PC-3 (cell line): ENCODE measurements at places on chromosomes 7 and 10.

DNA sequence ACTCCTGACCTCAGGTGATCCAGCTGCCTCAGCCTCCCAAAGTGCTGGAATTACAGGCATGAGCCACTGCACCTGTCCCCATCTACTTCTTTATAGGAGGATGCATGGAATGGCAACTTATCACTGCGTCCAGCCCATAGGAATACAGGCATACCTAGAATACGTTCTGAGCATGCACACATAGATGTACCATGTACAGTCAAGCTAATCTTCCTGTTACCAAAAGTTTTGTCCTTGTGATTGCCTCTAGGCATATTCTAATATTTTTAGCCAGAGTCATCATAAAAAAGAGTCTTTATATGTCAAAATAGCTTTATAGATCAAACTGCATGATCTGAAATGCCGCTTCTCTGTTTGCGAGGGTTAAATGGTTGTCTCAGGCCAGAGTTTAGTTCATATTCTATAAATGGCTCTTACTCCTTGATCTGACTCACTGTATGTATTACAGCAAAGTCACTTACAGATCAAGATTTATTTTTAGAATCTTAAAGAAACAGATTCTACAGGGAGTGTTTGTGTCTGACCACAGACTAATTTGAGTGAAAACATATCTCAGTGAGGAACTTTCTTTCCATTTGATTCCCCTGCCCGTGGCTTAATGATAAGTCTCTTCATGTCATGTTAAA is 210.9 kb downstream of the CREB5 start:
- DNase-seq, result peak; percentile 40

DNA sequence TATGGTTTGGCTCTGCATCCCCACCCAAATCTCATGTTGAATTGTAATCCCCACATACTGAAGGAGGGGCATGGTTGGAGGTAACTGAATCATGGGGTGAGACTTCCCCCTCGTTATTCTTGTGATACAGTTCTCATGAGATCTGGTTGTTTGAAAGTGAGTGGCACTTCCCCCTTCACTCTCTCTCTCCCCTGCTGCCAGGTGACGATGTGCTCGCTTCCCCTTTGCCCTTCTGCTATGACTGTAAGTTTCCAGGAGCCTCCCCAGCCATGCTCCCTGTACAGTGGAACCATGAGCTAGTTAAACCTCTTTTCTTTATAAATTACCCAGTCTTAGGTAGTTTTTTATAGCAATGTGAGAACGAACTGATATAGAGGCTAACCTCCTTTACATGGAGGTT is 16.6 kb downstream of the PLPP4 start:
- DNase-seq, result no peak

DNA sequence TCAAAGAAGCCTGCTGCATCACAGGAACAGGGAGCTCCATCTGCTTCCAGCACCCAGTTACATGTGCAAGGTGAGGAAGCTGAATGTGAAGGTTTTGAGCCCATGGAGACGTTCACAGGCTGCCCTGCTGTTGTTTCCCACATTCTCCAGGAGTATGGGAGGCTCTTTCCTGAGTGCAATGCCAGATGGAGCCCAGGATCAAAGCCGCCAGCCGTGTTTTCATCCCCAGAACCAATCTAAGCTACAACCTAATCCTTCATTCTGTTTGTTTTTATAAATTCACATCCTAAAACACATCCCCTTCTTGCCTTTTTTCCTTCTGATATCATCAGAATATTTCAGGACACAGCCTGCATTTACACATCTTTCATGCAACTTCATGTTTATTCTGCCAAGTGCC is 98.9 kb upstream of the PRR15 start:
- DNase-seq, result no peak

DNA sequence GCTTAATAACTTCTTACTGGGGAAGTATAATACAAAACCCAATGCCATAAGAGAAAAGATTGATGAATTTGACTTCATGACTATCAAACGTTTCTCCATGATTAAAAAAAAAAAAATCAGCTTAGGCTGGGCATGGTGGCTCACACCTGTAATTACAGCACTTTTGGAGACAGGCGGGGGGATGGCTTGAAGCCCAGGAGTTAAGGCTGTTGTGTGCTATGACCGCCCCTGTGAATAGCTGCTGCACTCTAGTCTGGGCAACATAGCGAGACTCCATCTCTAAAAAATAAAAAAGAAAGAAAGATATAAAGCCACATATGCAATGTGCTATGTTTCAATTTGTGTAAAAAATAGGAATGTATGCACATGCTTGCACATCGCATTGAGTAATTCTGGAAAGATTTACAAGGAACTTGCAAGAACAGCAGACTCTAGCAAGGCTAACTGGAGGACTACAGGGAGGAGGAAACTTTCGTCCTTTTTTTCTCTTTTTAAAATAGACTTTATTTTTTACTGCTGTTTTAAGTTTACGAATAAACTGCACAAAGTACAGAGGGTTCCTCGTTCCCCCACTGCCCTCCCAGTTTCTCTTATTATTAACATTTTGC is 10.3 kb upstream of the RARRES2 start:
- no peak for DNase-seq

DNA sequence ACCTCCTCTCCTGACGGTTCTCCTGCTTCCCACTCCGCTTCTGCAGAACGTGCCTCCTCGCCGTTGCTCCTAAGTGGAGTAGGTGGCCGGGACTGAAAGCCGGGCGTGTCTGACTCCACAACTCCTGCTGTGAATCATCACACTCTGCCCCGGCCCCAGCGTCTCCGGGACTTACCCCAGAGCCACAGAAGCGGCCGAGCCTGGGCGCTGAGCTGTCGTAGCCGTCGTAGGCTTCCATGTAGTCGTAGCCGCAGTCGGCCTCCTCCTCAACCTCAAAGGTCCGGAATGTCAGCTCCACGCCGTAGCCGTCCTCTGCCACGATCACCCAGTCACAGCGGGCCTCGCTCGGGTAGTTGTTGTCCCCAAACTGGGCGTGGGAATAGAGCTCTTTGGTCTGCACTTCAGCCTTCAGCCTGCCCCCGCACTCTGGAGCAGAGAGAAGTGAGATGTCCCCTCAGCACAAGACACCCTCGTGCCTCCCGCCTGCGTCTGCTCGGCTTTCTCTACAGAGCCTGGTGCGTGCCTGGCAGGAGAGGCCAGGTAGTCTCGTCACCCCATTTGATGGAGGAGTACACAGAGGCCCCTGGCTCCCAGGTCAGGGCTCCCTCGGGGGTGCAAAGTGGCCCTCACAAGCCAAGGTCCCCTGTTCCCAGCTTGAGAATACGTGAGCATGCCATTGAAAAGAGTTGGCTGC is 11.2 kb upstream of the OPALIN start:
- peak; percentile 60 for DNase-seq

GRCh38 chr7:29095631-29096445 is 50.5 kb downstream of the CPVL start:
- no peak for DNase-seq

DNA sequence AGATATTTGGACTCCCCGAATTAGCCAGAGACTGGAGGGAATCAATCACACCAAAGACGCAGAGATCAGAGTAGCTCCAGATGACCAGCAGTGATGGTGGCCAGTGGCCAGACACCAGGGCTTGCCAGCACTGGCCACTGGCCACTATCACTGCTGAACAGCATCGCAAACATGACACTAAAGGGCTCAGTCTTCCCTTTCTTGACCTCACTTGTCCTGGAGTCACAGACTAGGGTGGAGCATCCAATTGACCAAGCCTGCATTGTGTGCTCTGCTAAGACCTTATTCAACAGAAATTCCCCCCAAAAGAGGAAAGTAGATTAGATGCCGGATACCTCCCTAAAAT is 234.7 kb downstream of the CREB5 start:
- no peak for DNase-seq

DNA sequence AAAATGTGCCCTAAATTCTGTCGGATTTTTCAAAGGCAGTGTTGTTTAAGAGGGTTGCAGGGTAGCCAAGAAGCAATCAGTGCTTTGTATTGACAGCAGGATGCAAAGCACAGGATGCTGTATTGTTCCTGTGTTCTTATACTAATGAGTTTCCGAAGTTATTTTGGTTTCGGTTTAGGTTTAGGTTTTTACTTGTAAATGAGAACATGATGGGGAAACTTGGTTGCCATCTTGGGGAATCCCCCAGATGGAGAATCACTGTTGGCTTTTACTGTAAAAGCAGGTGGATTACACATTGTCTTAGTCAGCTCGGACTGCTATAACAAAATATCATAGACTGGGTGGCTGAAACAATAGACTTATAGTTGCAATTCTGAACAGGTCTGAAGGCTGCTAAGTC is 72.1 kb downstream of the INHBA start:
- DNase-seq, result no peak

- peak; percentile 100 for DNase-seq
Measured at GRCh38 chr10:59508296-59508695, 145.9 kb upstream of the FAM13C start.

GRCh38 chr10:131774681-131775085 is 126.1 kb upstream of the PPP2R2D start:
- no peak for DNase-seq

DNA sequence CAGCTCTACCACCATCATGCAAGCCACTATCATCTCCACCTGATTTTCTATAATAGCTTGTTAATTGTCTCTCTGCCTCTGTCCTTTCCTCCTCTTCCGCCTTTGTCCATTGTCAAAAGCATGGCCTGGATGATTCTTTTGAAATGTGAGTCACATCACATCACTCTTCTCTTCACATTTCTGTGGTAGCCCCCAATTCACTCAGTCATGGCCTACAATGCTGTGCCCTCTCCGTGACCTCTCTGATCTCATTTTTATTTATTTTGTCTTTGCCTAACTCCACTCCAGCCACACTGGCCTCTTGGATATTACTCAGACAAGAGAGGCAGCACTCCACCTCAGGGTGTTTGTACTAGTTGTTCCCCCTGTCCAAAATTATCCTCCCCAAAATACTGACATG is 4.9 kb upstream of the ABCB4 start:
- DNase-seq, result no peak

GRCh38 chr10:46247808-46248569 is 38.8 kb upstream of the ANTXRL start:
- DNase-seq, result no peak

DNA sequence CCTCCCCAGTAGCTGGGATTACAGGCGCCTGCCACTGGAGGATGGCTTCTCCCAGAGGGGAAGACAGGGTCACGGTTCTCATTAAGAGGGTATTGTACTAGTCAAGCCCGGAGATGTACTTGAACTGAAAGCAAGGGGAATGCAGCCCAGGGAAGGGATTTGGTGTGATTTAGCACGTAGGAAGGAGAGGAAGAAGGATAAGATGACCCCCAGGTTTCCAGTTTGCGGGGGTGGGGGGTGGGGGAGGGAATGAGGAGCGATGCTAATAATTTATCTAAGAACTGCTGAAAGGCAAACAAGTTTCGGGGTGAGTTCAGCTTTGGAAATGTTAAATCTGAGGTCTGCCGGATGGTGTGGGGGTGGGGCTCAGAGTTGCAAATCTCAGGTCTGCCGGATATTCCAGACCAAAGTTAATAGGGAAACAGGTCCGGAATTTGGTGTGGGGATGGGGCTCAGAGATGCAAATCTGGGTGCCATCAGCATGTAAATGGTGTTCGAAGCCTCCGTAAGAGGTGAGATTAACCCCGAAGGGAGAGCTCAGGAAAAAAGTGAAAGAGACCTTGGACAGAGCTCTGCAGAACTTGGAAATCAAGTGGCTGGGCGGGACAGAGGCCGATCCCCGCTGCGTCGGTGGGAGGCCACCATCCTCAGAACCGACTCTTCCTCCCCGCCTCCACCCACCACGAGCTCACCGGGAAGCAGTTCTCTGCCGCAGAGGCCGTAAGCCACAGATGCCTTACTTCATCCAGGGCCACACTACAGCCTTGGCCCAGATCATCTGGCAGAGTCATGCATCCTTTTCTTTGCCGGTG is 1.6 kb upstream of the SEPHS1 start:
- DNase-seq, result peak; percentile 7

DNA sequence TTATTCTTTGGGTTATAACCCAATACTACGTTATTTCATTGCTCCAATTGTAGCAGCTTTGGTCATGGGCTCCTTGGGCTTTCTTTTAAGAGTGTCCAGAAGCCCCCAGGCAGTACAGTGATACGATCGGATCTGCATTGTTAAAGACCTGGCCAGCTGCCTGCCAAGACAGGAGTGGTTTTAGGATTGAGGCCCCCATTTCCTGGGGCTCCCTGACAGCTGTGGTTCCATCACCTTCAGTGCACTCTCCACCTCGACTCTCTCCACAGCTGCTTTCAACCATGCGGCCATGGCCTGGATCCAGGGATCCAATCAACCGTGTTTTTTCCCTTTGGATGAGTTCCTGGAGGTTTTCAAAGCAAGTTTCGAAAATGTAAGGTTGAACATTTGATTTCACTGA is 123.4 kb upstream of the BTBD16 start:
- DNase-seq, result no peak

- DNase-seq, result peak; percentile 25
Measured at GRCh38 chr10:92990615-92991014, 70.0 kb upstream of the CYP26C1 start.

- no peak for DNase-seq
Measured at GRCh38 chr7:27156508-27156898, at the start of gene HOXA7. Gene HOXA7, minus strand, starts transcription at chr7:27156675. Its CDS starts 130 bp downstream, at chr7:27156545.

DNA sequence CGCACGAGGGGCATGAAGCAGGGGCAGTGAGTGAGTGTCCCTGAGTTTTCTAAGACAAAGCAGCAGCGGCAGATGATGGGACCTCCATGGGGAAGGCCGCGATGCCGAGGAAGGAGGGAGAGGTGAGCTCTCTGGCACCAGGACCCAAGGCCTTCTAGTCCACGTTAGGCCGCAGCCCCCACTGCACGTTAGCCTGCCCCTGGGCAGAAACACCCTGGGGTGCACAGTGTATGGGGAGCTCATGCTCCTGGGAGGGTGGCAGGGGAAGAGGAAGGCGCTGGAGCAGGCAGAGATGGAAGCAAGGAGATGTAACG is 97.3 kb upstream of the IKZF1 start:
- no peak for DNase-seq

DNA sequence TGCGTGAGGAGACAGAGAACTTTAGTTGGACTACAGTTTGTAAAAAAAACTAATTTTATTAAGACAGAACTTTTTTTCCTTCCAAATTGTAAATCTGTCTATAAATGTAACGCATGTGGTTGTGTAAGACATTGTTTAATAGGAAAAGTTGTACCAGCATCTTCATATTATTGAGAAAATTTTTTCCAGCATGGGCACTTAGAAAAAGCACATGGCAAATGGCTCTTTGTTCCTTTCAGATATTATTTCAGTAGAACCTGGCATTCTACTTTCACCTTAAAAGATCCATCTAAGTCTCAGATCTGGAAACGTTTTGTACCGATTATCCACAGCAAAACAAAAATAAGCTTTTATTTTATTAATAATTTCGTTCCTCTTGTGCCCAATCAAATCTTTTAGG is 43.2 kb downstream of the ZRANB1 start:
- DNase-seq, result no peak

- peak; percentile 29 for DNase-seq
Measured at GRCh38 chr7:37732888-37733287, 49.3 kb downstream of the GPR141 start.

- no peak for DNase-seq
Measured at GRCh38 chr7:1647961-1648672, 22.0 kb upstream of the ELFN1 start.

DNA sequence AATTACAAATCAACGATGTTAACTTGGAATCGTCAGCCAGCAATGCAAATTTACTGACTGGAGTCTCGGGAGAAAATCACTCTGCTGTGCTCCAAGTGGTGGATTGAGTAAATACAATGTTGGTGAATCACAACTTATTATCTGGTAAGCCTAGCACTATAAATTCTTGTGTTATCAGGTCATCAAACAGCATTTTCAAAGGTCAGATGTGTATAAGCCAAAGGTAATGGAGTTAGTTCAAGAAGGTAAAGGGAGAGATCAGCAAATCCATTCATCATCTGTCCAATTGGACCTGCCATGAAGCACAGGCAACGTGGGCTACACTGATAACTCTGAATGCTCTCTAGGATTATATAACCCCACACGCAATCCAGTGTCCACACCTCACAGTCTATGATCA is 13.9 kb downstream of the CUBN start:
- peak; percentile 68 for DNase-seq

GRCh38 chr7:158028290-158028941 is 559.2 kb downstream of the PTPRN2 start:
- no peak for DNase-seq
